ENCODE measurements at places on chromosomes 3 and 15.

GRCh38 chr3:38986901-38987300 is 64.8 kb downstream of the SCN11A start:
- no peak for DNase-seq

DNA sequence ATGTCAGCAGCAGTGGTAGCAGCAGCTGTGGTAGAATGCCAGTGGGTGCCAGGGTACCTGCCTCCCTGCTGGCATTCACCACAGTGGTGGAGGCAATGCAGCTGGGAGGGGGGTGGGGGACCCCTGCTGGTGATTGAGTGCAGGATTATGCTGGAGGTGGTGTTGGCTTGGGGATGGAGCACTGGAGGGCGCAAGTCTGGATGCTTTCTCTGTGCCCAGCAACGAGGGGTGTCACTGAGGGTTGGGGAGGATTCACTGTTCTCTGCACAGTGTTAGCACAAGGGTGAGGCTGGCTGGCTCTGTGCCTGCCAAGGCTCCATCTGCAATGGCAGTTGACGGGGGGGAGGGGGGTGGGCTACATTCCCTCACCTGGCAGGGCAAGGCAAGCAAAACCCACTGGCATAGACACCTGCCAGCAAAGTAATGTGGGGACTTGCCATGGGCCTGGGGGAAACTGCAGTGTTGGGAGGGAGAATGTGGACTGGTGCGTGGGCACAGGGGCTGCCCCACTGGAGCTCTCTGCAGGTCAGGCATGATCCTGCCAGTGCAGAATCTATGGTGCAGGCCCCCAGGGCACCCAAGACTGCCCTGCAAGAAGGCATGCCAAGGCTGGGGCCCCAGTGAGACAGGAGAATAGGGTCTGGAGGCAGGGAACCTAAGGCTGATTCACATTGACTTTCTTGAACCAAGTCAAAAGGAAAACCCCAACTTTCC is 64.3 kb downstream of the MINDY4B start:
- DNase-seq: no peak

- no peak for DNase-seq
These were observed 32.1 kb downstream of the CDC25A start for GRCh38 chr3:48156163-48156562.

DNA sequence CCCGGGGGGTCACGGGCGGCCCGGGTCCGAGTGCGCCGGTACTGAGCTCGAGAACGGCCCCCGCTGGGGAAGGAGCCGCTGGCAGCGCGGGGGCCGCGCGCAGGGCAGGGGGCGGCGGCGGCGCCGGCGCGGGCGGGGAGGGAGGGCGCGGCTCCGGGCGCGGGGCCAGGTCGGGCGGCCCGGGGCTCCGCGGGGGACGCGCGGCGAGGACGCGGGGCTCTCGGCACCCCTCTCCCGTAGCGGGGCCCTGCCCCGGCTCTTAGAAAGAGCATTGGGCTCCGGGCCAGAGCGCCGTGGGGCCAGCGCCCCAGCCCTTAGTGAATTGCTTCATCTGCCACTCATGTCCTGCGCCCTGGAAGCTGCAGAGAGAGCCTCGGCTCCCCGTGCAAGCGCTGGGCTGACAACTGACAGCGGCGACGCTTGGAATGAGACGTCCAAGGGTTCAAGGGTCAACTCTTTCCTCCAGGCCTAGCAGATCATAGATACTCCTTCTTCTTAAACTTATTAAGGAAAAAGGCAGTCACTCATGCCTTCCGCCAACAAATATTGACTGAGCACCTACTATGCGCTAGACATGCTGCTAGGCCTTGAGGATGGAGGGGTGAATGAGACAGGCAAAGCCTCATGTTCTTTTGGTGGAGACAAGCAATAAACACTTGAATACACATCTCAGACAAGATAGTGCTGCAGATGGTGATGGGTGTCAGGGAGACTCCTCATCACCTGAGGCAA is 140.8 kb downstream of the SMAD6 start:
- no peak for DNase-seq

- DNase-seq: no peak
These were observed 3.1 kb downstream of the CDC25A start for GRCh38 chr3:48185129-48185528.

DNA sequence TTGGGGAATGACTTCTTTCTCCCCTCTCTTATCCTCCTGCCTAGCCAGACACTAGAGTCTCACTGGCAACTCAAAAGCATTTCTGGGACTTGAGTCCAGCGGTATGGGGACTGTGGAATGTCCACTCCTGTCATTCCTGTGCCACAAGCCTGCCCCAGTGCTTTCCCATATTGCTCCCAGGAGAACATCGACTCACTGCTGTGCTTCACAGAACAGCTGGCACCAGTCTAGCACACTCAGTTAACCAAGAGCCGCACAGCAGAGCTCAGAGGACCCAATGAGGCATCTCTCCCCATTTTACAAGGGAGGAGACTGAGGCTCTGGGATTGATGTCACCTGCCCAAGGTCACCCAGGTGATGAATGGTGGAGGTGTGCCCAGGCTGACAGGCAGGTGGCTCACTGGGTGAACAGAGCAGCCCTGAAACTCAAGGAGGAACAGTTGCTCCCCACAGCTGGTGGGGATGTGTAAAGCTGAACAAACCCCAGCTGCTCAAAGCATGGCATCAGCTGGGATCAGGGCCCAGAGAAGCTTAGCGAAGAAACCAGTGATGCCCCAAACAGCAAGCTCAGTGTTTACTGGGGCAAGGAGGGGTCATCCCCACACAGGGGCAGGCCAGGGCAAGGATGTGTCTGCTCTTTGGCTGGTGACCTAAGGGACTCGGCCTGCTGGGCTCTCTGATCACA is 35.4 kb upstream of the DUSP7 start:
- DNase-seq: no peak

GRCh38 chr3:196096382-196096953 is 14.6 kb upstream of the TFRC start:
- no peak for DNase-seq

DNA sequence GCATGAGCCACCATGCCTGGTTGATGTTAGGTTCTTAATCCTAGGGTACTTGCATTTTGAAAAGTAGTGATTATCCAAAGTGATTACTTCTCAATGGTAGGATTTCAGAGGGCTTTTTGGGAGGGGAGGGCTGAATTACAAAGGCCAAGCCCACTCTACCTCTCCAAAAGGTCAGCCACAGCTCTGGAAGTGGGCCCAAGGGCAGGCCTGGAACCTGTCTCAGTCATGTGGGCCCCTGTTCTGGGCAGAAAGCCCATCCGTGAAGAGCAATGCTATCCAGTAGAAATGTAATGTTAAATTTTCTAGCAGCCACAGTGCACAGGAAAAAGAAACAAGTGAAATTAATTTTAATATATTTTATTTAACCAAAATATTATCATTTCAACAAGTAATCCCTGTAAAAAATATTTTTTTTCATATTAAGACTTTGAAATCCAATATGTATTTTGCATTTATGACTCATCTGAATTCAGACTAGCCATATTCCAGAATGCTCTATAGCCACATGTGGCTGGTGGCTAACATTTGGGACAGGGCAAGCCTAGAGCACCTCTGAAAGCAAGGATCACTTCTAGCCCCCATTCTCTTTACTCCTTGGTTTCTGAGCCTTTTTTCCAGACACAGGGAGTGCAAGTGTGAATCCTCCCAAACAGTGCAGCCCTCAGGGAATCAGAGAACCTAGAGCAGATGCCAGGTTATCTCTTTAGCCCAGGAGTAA is 16.8 kb downstream of the RFT1 start:
- DNase-seq: no peak

- DNase-seq: no peak
These were observed 3.1 kb upstream of the AKAP13 start for GRCh38 chr15:85377269-85377668.

GRCh38 chr3:73521734-73522336 is 102.9 kb downstream of the PDZRN3 start:
- no peak for DNase-seq

DNA sequence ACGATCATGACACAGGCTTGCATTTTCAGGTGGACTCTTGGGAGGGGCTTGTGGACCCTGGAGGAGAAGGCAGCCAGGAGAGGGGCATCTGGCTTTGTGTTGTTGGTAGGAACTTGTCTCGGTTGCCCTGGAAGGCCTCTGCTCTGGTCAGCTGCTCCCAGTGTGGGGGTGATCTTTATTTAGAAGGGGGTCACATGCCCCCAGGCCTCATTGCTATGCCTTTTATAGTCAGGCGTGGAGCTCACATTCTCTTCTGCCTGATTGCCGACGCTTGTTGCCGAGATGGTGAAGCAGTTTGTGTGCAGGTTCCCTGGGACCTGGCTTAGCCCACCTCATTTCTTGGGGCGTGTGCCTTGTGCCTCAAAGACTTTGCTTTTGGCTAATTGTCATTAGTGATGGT is 66.6 kb downstream of the IGF1R start:
- no peak for DNase-seq

GRCh38 chr3:69660631-69661030 is 78.6 kb upstream of the MITF start:
- no peak for DNase-seq

DNA sequence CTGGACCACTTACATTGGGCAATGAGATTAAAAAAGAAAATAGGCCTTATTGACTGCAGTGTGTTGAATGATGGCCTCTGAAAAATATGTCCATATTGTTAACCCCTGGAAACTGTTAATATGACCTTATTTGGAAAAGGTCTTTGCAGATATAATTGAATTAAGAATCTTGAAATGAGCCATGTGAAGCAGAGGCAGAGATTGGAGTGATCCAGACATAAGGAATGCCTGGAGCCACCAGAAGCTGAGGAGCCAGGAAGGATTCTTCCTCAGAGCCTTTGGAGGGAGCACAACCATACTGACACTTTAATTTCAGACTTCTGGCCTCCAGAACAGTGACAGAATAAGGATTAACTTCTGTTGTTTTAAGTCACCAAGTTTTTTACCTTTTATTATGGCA is 510.4 kb upstream of the AGTR1 start:
- no peak for DNase-seq

GRCh38 chr3:153633407-153633806 is 471.4 kb downstream of the RAP2B start:
- no peak for DNase-seq

- DNase-seq: no peak
These were observed 204.8 kb downstream of the ABHD5 start for GRCh38 chr3:43895573-43895972.

GRCh38 chr15:65998486-65998885 is 129.2 kb downstream of the RAB11A start:
- no peak for DNase-seq

DNA sequence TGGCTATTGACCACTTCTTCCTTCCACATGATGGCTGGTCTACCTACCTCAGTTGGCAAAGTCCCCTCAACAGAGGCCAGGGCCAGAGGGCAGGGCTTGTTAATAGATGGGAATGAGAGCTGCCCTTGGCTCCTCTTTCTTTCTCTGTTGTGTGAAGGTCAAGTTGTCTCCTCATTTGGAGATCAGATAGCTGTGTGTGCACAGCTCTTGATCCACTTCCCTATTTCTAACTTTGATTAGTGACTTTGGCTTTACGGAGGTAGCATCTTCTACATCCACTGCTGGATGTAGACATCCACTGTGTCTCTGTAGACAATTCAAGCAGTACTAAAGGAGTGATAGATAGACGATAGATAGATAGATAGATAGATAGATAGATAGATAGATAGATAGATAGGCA is 270.8 kb upstream of the LRRFIP2 start:
- DNase-seq: no peak

DNA sequence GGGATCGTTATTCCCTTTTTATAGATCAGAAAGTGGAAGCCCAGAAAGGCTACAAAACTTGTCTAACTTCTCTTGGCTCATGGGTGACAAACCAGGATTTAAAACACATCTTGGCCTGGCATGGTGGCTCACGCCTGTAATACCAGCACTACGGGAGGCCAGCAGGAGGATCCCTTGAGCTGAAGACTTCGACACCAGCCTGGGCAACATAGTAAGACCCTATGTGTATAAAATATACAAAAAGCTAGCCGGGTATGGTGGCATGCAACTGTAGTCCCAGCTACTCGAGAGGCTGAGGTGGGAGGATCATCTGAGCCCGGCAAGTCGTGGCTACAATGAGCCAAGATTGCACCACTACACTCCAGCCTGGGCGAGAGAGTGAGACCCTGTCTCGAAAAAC is 479.1 kb downstream of the MAGI1 start:
- no peak for DNase-seq
